Stimulated activated CD8-positive, alpha-beta memory T cell treated with anti-CD3 and anti-CD28 coated beads, Interleukin-4, amount 100 ng/mL, for 1 hour (primary cell): ENCODE measurements at places on chromosomes 3 and 15.

GRCh38 chr15:27670486-27671209, 428.5 kb downstream of the OCA2 start:
- DNase-seq = no peak

GRCh38 chr3:195809291-195809785, 2.4 kb downstream of the MUC4 start:
- no peak for DNase-seq

GRCh38 chr15:57082054-57082728, 163.7 kb downstream of the TCF12 start:
- DNase-seq = no peak

GRCh38 chr15:68590721-68591389, 12.1 kb downstream of the CORO2B start:
- DNase-seq = no peak

DNA sequence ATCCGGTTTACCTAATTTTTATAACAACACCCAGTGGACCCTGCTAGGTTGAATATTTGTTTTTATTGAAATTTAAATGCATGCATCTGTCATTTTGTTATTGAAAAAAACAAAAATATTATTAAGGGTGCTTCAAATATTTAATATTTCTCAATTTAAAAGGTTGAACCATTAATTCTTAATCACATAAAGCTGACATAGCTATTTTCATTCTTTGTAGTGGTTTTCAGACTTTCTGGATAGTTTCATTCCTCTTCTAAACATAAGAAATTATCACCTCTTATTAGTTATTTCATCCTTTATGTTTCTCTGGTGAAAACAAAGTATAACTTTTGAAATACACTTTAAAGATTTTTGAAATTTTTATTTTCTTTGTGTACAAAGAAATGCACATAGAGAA, 369.9 kb upstream of the PLSCR5 start:
- DNase-seq = no peak

GRCh38 chr3:172622156-172622555, 88.7 kb downstream of the NCEH1 start:
- no peak for DNase-seq

DNA sequence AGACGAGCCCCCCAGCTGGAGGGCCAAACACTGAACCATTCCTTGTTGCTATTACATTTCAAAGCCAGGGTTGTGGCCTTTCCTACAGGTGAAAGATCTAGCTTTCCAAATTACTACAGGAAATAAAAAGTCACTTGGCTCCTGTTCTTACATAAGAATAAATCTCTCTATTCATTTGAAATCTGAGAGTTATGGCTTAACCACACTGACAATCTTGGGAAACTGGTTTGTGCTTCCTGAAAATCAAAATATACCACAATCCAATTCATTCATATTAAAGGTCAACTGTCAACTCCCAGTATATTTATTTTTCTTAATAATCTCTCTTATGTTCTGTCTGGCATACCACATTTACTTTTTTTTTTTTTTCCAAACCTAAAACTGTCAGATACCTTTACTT, 103.7 kb upstream of the LMOD3 start:
- no peak for DNase-seq

GRCh38 chr3:174620138-174620537, 239.0 kb upstream of the NAALADL2 start:
- DNase-seq = no peak

DNA sequence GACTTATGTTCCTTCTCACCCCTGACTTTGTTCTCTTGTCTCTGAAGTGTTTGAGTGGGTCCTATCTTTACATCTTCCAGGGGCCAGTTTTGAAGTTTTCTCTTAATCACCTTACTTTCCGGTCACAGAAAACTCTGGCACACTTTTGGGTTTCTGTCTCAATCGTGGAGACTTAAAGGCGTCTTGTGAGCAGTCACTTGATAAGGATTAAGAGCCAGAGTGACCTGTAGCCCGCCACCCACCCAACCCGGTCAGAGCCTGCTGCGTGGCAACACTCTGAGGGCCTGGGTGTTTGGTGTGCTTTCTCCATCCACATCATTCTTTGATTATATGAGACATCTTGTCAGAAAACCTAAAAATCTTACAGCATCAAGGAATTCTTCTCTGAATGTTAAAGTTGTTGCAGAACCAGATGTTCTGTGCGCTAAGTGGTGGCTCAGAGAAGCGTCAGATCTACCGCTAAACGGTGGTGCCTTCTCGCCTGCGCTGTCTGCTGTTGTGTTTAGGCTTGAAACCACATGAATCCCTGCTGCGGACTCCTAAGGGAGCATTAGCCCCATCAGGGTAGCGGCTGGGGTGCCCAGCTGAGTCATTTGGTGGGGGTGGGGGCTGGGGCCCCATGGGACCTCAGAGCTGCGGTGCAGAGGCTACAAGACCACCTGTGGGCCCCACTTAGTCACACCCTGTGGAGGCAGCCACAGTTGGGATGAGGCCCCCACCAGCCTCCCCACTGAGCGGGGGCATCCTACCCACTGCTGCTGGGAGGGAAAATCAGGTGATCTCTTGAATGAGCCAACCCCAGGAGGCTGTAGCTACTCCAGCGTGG, 158.7 kb upstream of the BHLHE40 start:
- DNase-seq = no peak

- no peak for DNase-seq
These were observed 91.7 kb upstream of the MITF start for GRCh38 chr3:69647511-69648110.

DNA sequence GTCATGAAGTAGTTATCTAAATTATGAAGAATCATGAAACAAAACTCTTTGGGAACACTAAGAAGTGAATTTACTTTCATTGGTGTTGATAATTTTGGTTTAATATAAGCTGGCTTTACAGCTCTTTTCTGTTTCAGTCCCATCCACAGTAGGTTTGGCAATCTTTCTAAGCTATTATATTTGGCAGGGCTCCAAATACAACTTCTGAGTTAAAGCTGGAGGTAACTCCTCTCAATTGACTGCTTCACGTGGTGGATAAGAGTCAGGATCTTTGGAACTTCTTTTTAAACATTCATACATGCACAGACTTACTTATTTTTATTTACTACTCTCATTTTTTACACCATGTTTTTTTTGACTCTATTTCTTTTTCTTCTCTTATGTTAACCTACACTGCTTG, 106.5 kb upstream of the EPHA3 start:
- DNase-seq = no peak

- no peak for DNase-seq
These were observed 9.1 kb downstream of the GK5 start for GRCh38 chr3:142216321-142216720.

DNA sequence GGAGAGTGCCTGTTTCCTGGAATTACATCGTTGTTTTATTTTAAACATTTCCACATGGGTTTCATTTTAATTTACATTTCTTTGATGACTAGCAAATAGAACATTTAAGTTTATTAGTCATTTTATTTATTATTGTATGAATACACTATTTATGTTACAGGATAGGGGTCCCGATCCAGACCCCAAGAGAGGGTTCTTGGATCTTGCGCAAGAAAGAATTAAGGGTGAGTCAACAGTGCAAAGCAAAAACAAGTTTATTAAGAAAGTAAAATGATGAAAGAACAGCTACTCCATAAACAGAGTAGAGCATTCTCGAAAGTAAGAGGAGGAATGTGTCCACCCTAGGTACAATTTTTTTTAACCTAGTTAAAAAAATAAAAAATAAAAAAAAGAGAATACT, 539.5 kb downstream of the NAALADL2 start:
- DNase-seq = no peak
